ENCODE measurements at places on chromosomes 11 and 22.

DNA sequence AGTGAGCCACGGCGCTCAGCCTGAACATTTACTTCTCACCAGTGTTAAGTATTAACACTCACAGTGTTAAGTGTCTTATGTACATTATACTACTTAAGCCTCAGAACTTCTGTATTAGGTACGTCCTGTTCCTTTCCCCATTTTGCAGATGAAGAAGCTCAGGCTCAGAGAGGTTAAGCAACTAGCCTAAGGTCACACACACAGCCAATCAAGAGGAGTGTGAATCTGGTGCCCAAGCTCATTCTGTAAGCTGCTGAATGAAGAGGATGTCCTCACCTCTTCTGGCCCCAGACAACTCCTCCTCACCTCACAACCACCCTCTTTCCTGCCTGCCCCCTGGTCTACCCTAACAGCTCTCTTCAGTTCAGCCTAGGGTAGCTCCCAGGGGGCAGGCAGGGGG lies 29.9 kb downstream of the CREB3L1 start:
- no peak for DNase-seq

DNA sequence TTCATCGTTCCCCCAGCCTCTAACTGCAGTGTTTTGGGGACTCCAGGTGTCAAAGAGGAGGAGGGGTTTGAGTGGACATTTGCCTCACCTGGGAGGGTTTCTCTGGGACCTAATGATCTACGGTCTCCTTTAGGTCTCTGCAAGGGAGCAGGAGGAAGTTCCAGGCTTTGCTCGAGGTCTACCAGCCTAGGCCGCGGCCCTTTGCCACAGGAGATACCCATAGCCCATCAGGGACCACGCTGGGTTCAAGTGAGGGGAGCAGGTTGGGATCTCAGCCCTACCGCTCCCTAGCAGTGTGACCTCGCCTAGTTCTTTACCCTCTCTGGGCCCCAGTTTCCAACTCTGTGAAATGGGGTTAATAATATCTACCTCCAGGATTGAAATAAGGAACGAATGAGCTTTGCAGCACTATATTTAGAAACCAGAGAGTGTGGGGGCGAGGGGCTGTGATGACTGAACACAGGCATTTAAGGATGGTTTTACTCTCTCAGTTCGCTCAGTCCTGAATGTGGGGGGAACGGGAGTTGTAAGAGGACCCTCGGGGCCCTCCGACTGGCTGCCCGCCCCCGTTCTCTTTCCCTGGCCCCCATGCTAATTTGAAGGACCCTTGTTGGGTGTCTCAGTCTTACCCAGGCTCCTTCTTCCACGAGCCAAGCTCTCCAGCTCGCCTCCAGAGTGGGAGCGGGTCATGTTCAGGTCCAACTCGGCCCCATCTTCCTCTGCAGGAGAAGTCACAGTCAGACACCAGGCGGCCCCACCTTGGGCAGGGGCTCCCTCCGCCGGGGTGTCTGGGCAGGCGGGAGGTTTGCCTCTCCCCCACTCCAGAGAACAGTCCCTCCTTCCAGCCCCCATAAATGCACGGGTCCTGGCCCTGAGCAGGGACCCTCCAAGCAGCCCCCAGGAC lies 11.7 kb downstream of the PDGFB start:
- no peak for DNase-seq

DNA sequence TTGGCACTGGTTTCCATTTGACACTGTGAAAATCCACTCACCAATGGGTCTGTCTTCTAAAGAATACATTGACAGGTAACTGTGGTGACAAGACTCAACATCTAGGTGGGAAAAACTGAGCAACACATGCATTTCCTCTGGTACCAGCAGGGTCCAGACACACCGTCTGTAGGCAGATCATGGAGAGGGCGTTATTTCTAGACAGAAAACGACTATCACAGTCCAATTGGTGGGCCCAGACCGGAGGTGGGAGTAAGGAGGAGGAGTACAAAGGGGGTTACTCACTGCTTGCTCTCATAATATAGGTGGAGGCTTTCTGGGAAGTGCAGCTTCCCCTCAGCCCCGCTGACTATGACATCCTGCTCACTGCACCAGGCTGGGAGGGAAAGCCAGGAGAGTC lies 9.9 kb downstream of the OVCH2 start:
- no peak for DNase-seq

DNA sequence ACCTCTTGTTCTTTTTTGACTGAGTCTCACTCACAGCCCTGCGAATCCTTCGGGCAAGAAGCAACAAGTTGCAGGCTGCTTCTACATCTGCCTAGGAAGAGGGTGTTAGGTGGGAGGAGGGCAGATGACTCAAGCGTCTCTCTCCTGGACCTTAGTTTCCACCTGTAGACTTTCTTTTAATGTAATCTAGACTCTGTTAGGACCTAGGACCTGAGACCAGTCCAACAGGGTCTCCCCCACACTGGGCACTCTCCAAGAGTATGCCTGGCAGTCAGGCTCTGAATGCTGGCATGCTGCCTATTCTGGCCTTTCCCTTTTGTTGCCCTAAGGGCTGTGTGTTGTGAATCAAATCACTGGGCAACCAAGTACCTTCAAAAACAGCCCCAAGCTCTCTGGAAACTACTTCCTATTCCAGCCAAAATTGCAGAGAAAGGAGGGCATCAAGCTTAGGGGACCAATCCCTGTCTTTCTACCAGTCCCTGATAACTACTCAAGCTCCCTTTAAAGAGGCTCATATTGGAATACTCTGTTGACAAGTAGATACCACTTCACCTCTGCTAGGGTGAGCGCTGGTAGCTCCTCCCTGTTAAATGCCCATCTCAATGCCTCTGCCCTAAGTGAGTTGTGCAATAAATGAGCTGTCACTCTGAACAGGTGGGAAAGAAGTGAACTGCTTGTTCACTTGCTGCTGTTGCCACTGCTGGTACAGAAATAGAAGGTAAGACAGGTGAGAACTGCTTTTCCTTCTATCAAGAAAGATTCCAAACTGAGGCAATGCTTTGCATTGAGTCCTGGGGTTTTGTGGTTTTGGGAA lies at the start of gene BBOX1:
Gene BBOX1, plus strand, starts transcription at position 514 of the 814 bp plus-strand sequence. CDS start 14,616 bp downstream, outside the sequence.
- DNase-seq = no peak

DNA sequence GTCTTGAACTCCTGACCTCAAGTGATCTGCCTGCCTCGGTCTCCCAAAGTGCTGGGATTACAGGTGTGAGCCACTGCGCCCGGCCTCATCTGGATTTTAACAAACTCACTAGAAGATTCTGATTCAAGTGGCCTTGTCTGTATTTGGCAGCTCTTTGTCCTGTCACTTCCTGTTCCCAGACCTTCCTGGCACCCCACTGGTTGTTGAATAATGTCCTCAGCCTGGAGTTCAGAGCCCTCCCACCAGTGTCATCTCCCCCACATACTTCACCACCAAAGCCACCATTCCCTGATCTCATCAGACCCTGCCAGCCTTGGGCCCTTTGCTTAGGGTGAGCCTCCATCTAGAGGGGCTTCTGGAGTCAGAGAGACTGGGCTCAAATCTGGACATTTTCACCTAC lies 3.3 kb downstream of the PELI3 start:
- no peak for DNase-seq

- no peak for DNase-seq
Observed at GRCh38 chr11:75504501-75504900, 21.2 kb downstream of the GDPD5 start.
